ENCODE measurements at places on chromosomes 5 and 9.

DNA sequence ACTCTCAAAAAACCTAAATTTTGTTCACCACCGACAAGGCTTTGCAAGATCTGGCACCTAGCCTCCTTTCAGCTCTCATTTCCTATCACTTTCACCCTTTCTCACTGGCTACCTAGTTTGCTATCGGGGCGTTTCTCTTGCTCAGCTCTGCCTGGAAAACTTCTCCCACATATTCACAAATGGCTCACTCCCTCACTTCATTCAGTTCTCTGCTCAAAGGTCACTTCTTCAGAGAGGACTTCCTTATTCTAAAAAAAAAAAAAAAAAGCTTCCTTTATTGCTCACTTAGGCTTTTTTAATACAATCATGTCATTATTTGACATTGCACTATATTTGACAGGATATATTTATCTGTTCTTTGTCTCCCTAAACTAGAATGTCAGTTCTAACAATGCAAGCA lies 2.1 kb upstream of the SLC25A46 start:
- DNase-seq: no peak

- DNase-seq: no peak
Observed at GRCh38 chr5:55004729-55005128, 19.3 kb upstream of the GZMK start.

DNA sequence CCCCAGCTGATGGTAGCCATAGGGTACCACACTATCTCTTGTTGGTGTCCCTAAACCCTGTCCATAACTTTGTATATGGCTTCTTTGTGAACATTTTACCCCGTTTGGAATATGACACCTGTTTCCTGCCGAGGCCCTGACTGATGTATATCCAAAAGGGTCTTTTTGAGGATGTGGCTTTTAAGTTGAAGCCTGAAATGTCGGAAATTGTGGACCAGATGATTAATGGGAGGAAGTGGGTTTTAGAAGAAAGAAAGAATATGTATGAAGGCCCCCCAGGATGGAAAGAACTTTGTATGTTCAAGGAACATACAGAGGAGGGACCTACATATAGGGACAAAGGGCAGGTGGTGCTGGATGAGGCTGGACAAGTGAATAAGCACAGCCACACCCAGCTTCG lies 16.7 kb upstream of the TNFSF8 start:
- no peak for DNase-seq

GRCh38 chr5:133742431-133742988 lies 130.2 kb upstream of the FSTL4 start:
- no peak for DNase-seq

DNA sequence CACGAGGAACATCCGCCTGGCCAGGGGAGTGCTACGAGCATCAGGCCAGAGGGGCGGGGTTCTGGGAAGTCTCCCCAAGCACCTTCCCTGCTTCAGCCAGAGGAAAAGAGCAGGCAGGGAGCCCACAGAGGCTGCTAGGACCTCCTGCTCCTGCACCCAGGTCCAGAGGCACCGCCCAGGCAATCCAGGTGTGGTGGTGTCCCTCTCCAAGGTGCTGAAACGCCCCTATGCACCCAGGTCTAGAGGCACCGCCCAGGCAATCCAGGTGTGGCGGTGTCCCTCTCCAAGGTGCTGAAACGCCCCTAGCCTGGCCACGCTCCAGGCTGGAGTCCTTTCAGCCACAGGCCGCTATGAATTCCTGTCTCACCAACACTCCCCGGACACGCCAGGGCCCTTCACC lies 10.7 kb upstream of the UBAC1 start:
- DNase-seq: peak; percentile 48

DNA sequence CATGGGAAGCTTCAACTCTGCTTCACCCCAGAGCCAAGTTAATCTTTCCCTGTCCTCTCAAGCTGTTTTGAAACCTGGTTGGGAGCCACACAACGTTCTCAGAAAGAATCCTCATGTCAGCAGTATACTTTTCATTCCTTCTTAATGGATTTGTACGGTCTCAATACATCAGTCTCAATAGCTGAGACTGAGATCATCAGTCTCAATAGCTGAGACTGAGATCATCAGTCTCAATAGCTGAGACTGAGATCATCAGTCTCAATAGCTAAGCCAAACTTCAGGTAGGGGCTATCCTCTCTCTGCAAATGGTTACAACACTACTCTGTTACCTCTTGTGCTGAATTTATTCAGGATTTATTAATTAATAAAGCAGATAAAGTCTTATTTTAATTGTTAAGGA lies 1317.4 kb upstream of the CDH9 start:
- DNase-seq: no peak

GRCh38 chr5:108561416-108562204 lies 179.7 kb upstream of the FBXL17 start:
- no peak for DNase-seq

- no peak for DNase-seq
Observed at GRCh38 chr9:20358207-20358606, 264.1 kb downstream of the MLLT3 start.

GRCh38 chr9:93646640-93647178 lies 70.3 kb downstream of the PHF2 start:
- no peak for DNase-seq

- no peak for DNase-seq
Observed at GRCh38 chr9:114893221-114894010, 37.0 kb downstream of the TNFSF8 start.

DNA sequence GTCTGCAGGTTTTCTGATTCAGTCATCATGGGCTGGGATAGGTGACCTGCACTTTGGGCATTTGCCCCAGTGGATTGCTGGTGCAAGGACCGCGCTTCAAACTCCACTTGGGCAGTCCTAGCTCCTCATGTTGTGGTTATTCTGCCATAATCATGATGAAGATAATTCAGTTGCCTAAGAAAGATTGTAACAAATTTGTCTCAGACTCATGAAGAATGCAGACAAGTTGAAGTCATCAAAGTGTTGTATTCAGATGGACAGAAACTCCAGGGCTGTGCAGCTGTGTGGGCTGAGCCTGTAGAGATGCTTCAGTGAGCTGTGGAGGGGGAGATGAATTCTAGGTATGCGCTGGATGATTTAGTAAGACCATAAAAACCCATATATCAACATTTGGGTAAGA lies 38.5 kb downstream of the TARS1 start:
- DNase-seq: no peak

DNA sequence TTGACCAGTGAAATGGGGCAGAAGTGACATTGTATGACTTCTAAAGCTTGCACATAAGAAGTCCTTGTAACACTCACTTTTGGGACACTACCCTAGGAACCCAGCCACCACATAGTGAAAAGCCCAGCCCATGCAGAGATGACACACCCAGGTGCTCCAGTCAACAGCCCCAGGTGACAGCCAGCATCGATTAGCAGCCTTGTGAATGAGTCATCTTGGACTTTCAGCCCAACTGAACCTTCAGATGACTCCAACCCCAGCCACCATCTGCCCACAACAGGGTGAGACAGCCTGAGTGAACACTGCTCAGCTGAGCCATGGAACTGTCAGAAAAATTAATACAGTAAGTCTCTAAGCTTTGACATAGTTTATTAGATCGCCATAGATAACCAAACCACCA lies 458.6 kb downstream of the ZSWIM6 start:
- DNase-seq: no peak

DNA sequence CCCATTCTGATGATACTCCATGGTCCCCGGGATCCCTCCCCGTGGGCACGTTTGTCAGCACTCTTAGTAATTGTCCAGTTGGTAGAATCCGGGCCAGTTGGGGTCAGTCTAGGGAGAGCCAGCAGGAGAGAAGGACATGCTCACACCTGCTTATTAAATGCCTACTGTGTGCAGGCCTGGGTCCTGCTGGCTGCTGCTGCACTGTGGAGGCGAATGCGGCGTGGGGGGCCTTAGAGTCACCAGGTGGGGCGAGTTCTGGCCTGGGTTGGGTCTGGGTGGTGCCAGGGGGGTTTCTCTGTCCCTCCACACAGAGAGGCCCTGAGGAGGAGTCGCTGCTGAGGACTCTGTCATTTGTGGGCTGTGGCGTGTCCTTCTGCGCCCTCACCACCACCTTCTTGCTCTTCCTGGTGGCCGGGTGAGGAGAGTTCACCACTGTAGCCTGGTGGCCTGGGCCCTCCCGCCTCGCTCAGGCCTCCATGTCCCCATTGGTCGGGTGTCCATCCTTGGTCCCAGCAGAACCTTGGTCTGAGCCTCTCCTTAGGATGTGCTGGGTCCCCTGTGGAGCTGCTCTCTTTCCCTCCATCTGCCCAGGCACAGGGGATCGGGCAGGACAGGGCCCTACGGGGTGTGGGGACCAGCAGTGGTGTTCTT lies 17.3 kb downstream of the ADGRD2 start:
- DNase-seq: no peak

DNA sequence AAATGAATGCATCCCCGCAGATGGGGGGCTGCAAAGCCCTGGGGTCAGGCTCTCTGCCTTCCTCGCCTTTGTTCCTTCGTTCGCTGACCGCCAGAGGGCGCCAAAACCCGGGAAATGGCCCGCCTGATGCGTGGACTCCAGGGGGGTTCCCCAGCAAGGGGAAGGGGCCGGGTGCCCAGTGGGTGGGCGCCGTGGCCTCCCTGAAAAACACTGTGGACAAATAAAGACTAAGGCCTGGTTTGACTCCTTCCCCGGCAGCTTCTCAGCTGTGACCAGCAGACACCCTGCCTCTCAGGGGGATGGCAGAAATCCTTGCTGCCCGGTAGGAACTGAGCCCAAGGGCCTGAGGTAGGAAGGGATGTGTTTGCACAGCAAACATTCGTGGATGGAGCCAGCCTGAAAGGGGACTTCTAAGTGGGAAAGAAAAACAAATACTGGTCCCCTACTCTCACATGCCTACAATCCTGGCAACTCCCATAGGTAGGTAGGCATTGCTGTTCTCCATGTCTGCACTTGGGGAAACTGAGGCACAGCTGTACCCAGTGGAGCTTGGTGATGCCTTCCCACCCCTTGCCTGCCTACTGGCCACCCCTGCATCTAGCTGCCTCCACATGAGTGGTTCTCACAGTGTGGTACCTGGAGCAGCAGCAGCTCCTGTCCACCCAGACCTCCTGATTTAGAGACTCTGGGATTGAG lies 57.7 kb downstream of the DUSP1 start:
- DNase-seq: peak; percentile 77

GRCh38 chr5:164097749-164098148 lies 592.3 kb downstream of the MAT2B start:
- no peak for DNase-seq

GRCh38 chr5:12183003-12183402 lies 278.8 kb upstream of the CTNND2 start:
- no peak for DNase-seq

GRCh38 chr5:56402266-56403220 lies 169.4 kb upstream of the ANKRD55 start:
- DNase-seq: no peak

DNA sequence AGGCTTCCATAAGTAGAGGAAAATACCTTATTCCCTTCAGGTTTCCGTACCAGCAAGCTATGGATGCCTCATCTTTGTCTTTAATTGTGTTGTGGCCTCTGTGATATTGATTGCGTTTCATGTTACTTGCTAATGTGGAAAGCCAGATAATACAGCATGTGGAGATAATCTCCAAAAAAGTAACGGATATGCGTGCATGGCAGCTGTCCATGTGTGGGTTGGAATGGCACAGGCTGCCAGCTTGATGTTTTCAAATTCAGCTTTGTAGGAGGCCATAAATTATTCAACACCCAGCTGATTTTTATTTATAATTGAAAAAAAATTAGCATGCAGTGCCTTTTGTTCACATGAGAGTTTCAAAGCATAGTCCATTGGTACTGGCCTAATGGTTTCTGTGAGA lies 144.9 kb downstream of the GIN1 start:
- no peak for DNase-seq

- DNase-seq: no peak
Observed at GRCh38 chr9:11003836-11004235, 391.0 kb upstream of the PTPRD start.

DNA sequence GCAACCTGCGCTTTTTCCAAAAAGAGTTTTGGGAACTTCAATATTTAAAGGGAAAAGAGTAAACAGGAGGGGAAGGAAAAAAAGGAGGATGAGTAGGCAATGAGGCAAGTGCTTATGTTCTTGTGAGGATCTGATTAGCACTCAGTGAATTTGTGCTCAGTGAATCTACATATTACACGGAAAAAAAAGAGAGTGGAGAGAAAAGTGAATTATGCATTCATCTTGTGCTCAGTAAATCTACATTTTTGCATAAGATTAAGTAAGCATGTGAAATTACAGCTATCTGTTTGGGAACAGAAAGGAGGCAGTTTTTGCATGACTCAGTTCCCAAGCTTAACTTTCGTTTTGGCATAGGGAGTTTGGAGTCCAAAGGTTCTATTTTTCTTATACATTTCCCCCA lies 170.1 kb downstream of the CDH10 start:
- no peak for DNase-seq

GRCh38 chr9:14320271-14321181 lies 6.6 kb upstream of the NFIB start:
- DNase-seq: no peak

DNA sequence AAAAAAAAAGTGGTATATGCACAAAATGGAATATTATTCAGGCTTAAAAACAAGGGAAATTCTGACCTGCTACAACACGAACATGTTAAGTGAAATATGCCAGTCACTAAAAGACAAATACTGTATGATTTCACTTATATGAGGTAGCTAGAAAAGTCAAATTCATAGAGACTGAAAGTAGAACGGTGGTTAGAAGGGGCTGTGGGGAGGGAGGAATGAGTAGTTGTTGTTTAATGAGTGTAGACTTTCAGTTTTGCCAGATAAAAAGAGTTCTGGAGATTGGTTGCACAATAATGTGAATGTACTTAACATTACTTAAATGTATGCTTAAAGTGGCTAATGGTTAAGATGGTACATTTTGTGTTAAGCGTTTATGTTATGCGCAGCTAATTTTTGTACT lies 79.5 kb upstream of the IL12B start:
- no peak for DNase-seq

GRCh38 chr9:101893661-101894646 lies 155.5 kb upstream of the GRIN3A start:
- no peak for DNase-seq

DNA sequence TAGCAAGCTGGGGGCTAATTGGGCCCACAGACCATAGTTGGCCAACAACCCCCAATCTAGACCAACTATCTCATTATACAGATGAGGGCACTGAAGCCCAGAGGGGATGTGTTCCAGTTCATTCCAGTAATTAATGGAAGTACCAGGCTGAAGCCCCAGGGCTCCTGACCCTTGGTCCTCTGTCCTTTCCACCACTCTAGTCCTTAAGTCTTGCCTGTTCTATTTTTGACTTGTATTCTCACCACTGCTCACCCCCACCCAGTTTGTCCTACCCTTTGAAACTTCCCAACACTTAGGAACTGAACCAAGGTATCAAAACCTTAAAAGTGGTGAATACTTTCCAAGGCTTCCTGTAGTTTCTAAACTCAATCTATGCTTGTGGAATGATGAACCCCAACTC lies 407.4 kb downstream of the ENC1 start:
- no peak for DNase-seq
